H1 (cell line): ENCODE measurements at places on chromosomes 1 and 21.
A peak's percentile ranks its signal among the peaks of the same experiment; 100 is the strongest.

GRCh38 chr1:24926563-24927249, 3.4 kb downstream of the RUNX3 start:
- peaks cover 3% of the 10 kb centered on the region for H3K4me1 ChIP-seq
- peaks cover 69% of the 10 kb centered on the region for H3K27me3 ChIP-seq
- H3K27ac ChIP-seq, result no peak overlapping the region
- DNase-seq, result no peak
- H3K4me3 ChIP-seq, result peak overlapping the region; percentile 58

DNA sequence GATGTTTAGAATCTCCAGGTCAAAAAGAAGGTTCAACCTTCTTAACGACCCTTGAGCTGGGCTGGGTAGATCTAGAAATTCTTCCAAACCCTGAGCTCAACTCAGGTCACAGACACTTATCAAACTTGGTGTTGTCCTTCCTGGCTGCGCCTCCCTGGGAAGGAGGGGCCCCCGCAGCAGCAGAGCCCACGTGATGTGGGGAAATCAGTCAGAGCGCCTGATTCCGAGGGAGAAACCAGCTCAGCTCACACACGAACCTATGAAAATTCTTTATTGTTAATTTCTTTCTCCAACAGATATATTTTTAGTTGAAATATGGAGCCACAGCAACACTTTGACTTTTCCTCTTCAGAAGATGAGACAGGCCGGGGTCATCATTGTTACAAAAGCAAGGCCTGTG, 24.3 kb upstream of the CLSTN1 start:
- H3K36me3 ChIP-seq, result no peaks in the 10 kb centered on the region
- H3K4me3 ChIP-seq, result no peak overlapping the region
- H3K4me1 ChIP-seq, result peaks cover 26% of the 10 kb centered on the region
- no peaks in the 10 kb centered on the region for H3K27me3 ChIP-seq
- DNase-seq, result no peak

GRCh38 chr21:45806042-45806441, 162.5 kb downstream of the PCBP3 start:
- no peaks in the 10 kb centered on the region for H3K27me3 ChIP-seq
- H3K4me1 ChIP-seq, result no peaks in the 10 kb centered on the region; the same call in 1 of the 2 replicates
- no peaks in the 10 kb centered on the region for H3K36me3 ChIP-seq
- no peak overlapping the region for H3K4me3 ChIP-seq

GRCh38 chr21:25967181-25967900, 203.2 kb downstream of the APP start:
- peaks cover 21% of the 10 kb centered on the region for H3K36me3 ChIP-seq
- H3K27ac ChIP-seq, result no peak overlapping the region
- no peak for DNase-seq
- no peak overlapping the region for H3K4me3 ChIP-seq

GRCh38 chr1:244874974-244875579, 10.7 kb upstream of the HNRNPU start:
- no peaks in the 10 kb centered on the region for H3K4me1 ChIP-seq
- no peaks in the 10 kb centered on the region for H3K36me3 ChIP-seq
- H3K4me3 ChIP-seq, result 0 out of 2 replicates have a peak overlapping the region, but pooled peaks have one; percentile 2
- no peaks in the 10 kb centered on the region for H3K27me3 ChIP-seq
- DNase-seq, result peak; percentile 69
- no peak overlapping the region for H3K27ac ChIP-seq
